ENCODE measurements at places on chromosomes 4 and X. TPM values are rescaled to one million over a fixed set of nuclear protein-coding genes. Genes with fewer than 3 reads are reported as not detected.

Gene SORCS2
- 0.67 TPM for polyA plus RNA-seq

Gene TKTL2
- polyA plus RNA-seq = not detected

Gene RBM46
- polyA plus RNA-seq = not detected

DNA sequence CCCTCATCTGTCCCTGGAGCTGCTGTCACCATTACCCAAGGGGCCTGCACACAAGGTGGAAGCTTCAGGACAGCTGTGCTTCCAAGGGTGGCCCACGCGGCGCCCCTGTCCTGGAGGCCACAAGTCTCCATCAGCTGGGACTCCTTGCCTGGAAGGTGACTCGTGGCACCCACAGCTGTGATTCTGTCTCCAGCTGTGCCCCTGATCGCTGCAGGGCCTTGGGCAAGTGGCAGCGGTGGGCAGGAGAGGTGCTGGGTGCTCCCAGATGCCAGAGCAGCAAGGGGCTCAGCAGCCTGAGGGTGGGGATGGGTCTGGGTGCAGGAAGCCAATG lies 9.0 kb upstream of the DUSP9 start:
- peaks cover 33% of the 10 kb centered on the region for H3K27me3 ChIP-seq
- no peak for DNase-seq
- H3K4me3 ChIP-seq = no peak overlapping the region
- H3K36me3 ChIP-seq = no peaks in the 10 kb centered on the region
- no peak overlapping the region for H3K27ac ChIP-seq

- H3K36me3 ChIP-seq = no peaks in the 10 kb centered on the region
- no peak overlapping the region for H3K27ac ChIP-seq
- H3K4me1 ChIP-seq = peaks cover 2% of the 10 kb centered on the region
- no peaks in the 10 kb centered on the region for H3K27me3 ChIP-seq
- H3K4me3 ChIP-seq = no peak overlapping the region
- peak; percentile 64 for DNase-seq
Measured at GRCh38 chr4:153432965-153433753, 33.0 kb upstream of the TMEM131L start.

DNA sequence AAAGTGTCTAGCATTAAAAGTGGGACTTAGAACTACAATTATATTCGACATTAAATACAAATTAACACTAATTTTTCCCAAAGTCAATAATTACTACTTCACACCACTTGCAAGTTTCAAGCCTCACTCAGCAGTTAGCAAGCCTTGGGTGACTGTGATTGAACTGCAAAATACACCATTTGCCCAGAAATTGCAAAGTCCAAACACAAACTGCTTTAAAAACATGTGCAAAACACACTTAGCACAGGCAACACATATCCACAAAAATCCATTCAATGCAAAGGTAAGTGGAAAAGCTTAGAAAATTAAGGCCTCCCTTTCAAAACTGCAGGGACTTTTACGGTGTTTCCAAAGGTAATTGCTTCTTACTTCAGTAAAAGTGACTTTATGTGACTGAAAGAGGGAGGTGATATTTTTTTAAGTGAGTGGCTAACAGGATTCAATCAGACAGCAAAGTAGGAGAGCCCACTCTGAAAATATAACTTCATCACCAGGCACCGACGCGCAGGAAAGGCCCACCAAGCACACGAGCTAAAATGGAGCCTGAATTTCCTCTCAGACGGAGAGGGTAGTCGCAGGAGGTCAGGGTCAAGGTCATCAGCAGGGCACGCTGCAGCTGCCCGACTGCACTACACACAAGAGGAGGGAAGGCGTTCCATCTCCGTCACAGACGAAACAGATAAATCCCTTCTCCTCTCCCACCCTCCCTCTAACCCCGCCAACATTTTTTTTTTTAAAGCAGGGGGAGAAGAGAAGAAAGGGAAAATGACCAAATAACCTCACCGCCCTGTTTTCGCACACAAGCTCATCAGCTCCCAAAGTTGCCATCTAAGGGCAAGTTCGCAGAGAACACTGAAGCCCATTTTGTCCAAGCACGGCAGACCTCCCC lies 3.1 kb downstream of the ZNF827 start:
- H3K36me3 ChIP-seq = no peaks in the 10 kb centered on the region
- H3K27me3 ChIP-seq = no peaks in the 10 kb centered on the region
- peaks cover 5% of the 10 kb centered on the region for H3K4me1 ChIP-seq
- H3K4me3 ChIP-seq = peak overlapping the region; percentile 82
- DNase-seq = no peak

DNA sequence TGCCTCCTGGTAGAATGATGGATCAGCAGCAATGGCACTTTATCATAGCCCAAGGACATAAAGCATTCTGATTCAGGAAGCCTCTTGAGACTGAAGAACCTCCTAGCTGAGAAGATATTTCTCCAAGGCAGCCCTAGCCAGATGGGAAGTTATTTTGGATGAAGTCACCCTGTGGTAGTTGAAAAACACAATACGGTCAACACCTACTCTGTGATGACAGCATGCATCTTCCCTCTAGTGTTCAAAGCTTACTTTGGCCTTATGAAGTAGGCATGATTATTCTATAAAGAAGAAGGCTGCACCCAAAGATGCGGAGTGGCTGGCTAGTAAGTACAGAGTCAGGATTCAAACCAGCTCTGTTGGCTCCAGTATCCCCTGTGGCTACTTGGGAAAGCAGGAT lies 47.9 kb downstream of the TLR10 start:
- no peak overlapping the region for H3K4me3 ChIP-seq
- DNase-seq = no peak
- H3K4me1 ChIP-seq = peaks cover 3% of the 10 kb centered on the region
- peaks cover 7% of the 10 kb centered on the region for H3K27me3 ChIP-seq

DNA sequence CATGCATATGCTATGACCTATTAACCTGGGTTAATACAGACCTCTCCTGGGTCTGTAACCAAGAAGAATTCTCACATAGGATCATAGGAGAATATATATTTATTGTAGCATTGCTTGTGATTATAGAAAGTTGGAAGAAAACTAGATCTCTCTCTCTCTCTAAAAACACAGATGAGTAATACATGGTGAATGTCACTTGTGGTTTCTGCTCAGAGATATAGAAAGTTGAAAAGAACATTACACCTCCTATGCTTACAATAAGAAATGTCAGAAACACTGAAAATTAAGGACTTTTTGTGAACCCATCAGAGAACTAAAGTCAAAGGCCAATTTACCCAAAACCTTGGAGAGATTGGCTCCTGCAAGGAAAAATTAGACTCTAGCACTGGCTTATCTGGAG lies 1389.5 kb downstream of the FAM133A start:
- no peak overlapping the region for H3K4me3 ChIP-seq
- DNase-seq = peak; percentile 11
- H3K36me3 ChIP-seq = no peaks in the 10 kb centered on the region
- no peaks in the 10 kb centered on the region for H3K4me1 ChIP-seq
- H3K27ac ChIP-seq = no peak overlapping the region

GRCh38 chrX:19576742-19577141 lies 61.4 kb upstream of the MAP3K15 start:
- no peak for DNase-seq
- H3K36me3 ChIP-seq = no peaks in the 10 kb centered on the region
- no peak overlapping the region for H3K27ac ChIP-seq
- peaks cover 4% of the 10 kb centered on the region for H3K4me1 ChIP-seq
- H3K4me3 ChIP-seq = no peak overlapping the region

- DNase-seq = no peak
- H3K4me3 ChIP-seq = no peak overlapping the region
- no peak overlapping the region for H3K27ac ChIP-seq
Measured at GRCh38 chr4:122997463-122998101, 75.2 kb upstream of the NUDT6 start.

- peak overlapping the region; percentile 38 for H3K27ac ChIP-seq
- H3K36me3 ChIP-seq = peaks cover 68% of the 10 kb centered on the region
- H3K27me3 ChIP-seq = no peaks in the 10 kb centered on the region
- no peak for DNase-seq
Measured at GRCh38 chr4:10114147-10114546, 2.5 kb downstream of the WDR1 start.

DNA sequence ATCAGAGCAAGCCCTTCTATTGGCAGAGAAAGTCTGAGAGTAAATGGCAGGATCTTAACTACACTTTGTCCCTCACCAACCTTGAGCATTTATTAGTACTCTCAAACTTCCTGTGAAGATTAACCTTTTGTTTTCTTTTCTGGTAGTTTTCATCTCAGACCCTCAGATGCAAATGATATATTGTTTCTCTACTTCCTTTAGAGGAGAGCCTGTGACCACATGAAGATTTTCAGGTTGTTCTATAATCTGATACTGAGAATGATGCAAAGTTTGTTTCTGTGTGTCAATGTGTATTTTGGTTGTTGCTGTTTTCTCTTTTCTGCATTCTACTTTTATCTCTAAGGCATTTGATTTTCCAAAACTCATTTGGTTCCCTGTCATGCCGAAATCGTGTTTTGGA lies 165.8 kb upstream of the CYSLTR1 start:
- no peak overlapping the region for H3K4me3 ChIP-seq
- H3K36me3 ChIP-seq = no peaks in the 10 kb centered on the region
- H3K4me1 ChIP-seq = no peaks in the 10 kb centered on the region
- no peak for DNase-seq
- H3K27ac ChIP-seq = no peak overlapping the region

DNA sequence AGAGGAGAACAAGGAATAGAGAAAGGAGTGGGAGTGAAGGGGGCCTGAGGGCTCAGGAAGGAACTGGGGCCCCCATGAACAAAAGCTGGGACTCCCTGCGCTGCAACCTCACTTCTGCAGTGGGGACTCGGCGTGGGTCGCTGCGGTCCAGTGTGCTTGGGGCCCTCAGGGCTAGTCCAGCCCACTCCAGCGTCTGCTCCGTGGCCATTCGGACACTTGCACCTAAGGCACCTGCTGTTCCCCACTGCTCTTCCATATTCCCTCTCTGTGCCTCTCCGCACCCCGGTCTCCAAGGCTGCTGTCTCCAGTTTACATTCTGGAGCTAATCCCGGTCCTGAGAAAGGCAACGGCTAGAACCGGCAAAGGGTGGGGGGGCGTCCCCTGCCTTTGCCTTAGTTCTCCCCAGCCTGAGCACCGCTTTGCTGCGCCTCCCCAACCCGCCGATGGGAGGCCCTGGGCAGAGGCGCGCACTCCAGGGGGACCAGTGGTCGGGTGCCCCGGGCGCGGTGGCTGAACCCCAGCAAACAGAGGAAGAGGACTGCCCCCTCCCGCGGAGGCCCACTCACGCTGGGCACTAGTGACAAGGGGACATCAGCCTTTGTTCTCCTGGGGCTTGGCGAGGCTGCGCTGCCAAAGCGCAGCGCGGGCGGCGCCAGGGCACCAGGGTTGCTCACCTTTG lies 327.7 kb upstream of the F9 start:
- no peak overlapping the region for H3K27ac ChIP-seq
- H3K27me3 ChIP-seq = peaks cover 10% of the 10 kb centered on the region
- no peak for DNase-seq
- no peaks in the 10 kb centered on the region for H3K4me1 ChIP-seq
- no peak overlapping the region for H3K4me3 ChIP-seq
- no peaks in the 10 kb centered on the region for H3K36me3 ChIP-seq

- no peak for DNase-seq
- H3K4me3 ChIP-seq = no peak within 1 kb of the TSS
- no peaks in the 10 kb centered on the region for H3K4me1 ChIP-seq
- H3K27ac ChIP-seq = no peak within 1 kb of the TSS
Measured at GRCh38 chrX:155997436-155997835, at the start of gene IL9R. TSS of gene IL9R (plus strand) at chrX:155997696. CDS start at chrX:155997760, 64 bp downstream.

DNA sequence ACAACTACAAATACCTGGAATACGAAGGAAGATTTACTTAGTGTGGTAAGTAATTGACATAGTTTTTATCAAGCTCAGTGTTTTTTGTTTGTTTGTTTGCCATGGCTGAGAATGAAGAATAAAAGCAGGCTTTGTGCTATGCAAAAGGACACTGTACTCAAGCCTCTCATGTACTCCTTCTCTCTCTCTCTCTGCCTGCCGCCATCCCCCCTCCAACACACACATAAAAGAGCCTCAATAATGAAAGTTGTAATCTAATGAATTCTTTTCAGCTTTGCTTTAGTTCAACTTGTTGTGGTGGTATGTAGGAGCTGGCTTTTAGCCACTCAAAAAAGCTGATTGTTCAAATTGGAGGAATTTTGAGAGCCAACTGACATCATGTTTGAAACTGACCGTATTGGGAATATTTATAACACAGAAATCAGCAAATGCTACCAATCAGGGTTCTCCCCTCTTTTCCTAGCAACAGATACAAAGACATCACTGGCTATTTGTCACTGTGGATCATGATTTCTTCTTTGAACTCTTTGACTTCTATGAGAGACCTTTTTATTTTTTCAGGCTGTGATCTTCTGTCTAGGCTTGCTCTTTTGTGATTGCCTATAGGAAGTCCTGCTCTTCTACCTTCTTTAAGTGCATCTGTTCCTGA lies 1148.8 kb downstream of the RAPGEF2 start:
- H3K27ac ChIP-seq = no peak overlapping the region
- H3K4me3 ChIP-seq = no peak overlapping the region
- no peaks in the 10 kb centered on the region for H3K27me3 ChIP-seq
- no peak for DNase-seq

DNA sequence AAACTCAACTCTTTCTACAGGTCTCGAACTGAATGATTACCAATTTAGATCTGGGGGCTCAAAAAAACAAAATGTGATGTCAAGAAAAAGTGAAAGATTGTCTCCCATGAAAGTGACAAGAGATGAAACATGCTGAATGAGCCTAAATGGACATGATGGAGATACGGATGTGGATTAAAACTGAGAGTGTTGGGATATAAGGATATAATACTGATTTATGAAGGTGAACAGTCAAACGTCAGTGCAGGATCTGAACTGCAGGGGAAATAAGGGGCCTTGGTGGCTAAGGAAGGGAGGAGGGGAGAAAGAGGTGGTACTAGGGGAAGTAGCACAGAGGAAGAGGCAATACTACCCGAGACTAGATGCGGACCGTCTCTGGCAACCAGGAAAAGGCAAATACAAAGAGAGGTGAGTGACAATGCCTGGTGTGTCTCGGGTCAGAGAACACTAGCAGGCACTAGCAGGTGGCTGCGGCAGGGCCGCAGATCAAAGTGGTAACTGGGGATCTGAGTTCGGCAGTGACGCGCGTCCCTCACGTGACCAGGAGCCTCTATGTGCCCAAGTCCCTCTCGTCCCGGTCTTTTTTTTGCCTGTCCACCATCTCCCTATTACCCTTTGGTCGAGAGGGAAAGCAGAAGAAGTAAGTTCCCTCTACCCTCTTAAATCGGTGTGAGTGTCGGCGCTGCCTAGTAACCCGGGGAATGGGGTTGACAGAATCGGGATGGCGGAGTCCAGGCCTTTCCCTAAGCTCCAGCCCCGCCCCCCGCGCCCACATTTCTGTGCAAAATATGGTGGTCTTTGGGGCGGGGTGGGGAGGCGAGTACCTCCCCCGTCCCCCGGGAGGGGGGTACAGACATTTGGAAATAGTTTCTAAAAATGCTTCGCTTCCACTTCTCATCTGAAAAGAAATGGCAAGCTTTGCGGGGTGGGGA lies at the start of gene TCEAL1:
Gene TCEAL1, plus strand, starts transcription at position 590 of the 932 bp plus-strand sequence. CDS start 942 bp downstream, outside the sequence.
- H3K27me3 ChIP-seq = no peaks in the 10 kb centered on the region
- H3K27ac ChIP-seq = peak within 1 kb of the TSS; percentile 98
- H3K4me3 ChIP-seq = peak within 1 kb of the TSS; percentile 81
- no peaks in the 10 kb centered on the region for H3K4me1 ChIP-seq
- H3K36me3 ChIP-seq = no peaks in the 10 kb centered on the region

- peak overlapping the region; percentile 54 for H3K4me3 ChIP-seq
Measured at GRCh38 chr4:168631241-168632162, 134.7 kb downstream of the PALLD start.
